Osteoblast (primary cell): ENCODE measurements at places on chromosomes 4 and X. TPM values are rescaled to one million over a fixed set of nuclear protein-coding genes. Genes with fewer than 3 reads are reported as not detected.
A peak's percentile ranks its signal among the peaks of the same experiment; 100 is the strongest.

- peak; percentile 74 for DNase-seq
Measured at GRCh38 chr4:106258145-106259045, 57.6 kb downstream of the TBCK start.

DNA sequence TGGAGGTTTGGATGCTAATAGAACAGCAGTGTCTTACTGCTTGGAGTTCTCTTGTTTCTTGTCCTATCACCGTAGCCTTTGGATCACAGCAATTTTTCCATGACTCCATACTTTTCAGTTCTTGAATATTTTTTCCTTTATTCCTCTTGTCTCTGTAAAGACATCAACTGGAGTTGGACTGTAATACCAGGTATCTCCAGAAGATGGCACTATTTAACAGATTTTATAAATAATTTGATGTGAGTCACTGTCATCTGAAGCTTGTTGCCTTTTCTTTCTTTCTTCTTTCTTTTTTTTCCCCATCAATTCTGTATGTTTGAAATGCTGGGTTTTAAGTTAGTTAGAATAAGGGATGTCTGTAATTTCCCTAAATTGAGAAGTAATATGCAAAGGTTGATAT, 24.1 kb downstream of the HPRT1 start:
- DNase-seq = no peak

DNA sequence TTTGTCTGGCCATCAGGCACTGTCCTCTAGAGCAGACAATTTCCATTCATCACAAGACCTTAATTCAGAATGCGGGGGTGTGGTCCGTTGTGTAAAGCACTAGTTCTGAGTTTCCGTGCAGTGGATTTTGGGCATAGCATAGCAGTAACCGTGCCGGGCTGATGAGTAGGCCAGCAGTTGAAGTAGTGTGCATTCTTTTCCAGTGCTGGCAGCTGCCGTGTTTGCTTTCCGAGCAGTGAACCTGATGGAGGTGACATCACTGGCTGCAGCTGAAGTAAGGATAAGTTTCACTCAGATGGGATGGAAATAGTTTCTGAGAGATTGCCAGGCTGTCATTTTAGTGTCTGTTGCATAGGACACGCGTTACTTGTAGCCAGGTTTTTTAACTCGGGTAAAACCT, 107.0 kb upstream of the STIM2 start:
- peak; percentile 23 for DNase-seq

DNA sequence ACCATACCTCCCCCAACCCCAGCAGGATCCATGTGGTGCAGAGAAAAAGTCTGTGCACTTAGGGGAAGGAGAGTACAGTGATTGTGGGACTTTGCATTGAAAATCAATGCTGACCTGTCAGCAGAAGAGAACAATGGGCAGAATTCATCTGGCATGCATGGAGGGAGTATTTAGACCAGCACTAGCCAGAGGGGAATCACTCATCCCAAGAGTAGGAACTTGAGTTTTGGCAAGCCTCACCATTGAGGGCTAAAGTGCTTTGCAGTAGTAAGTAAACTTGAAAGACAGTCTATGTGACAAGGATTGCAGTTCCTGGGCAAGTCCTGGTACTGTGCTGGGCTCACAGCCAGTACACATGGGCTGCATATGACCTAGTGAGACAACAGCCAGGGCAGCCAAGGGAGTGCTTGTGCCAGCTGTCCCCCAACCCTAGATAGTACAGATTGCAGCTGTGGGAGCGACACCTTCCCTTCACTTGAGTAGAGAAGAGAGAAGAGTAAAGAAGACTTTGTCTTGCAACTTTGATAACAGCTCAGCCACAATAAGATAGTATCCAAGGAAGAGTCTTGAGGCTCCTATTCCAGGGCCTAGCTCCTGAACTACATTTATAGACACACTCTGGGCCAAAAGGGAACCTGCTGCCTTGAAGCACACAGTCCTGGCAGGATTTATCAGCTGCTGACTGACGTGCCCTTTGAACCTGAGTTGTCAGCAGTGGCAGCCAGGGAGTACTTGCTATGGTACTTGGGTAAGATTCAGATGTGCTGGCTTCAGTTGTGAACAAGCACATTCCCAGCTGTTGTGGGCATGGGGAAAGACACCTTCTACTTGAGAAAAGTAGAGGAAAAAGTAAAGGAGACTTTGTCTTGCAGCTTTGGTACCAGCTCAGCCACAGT, 48.7 kb downstream of the HDX start:
- DNase-seq = no peak

The RENBP gene
- total RNA-seq = 6.5 TPM in 2 replicates

- DNase-seq = no peak
Measured at GRCh38 chr4:119564106-119564505, 64.5 kb downstream of the PDE5A start.

The MTMR8 gene
- total RNA-seq = 0.72 and 1.2 TPM in 2 replicates

DNA sequence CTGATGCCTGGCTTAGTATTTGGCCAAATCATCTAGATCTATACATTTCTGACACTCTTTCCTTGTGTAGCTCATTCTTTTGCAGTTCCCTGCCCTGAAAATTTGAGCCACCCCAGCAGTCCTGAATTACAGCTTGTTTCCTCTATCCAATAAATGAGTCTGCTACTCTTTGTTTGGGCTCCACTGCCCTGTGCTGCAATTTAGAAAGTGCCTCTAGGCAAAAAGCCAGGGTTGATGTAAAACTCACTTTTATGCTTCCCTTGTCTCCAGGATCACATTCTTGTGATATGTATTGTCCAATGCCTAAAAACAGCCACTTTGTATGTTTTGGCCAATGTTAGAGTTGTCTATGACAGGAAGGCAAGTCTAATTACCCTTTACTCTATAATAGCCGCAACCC, 101.7 kb upstream of the MAP3K15 start:
- DNase-seq = no peak

- DNase-seq = no peak
Measured at GRCh38 chrX:120140293-120140981, 18.0 kb upstream of the RHOXF2 start.
